DND-41 (cell line): ENCODE measurements at places on chromosomes 11 and 22.

- no peak for DNase-seq
Observed at GRCh38 chr22:37282385-37282677, at the start of gene CYTH4. CYTH4 (plus strand) TSS chr22:37282508; CDS start chr22:37282570, 62 bp downstream.

- DNase-seq = no peak
Observed at GRCh38 chr11:70537576-70538571, 139.5 kb downstream of the CTTN start.

GRCh38 chr22:40855071-40855978, 1.1 kb downstream of the ST13 start:
- no peak for DNase-seq

- no peak for DNase-seq
Observed at GRCh38 chr11:12604557-12605153, 69.6 kb upstream of the TEAD1 start.

GRCh38 chr11:47394050-47394321, 14.4 kb upstream of the SLC39A13 start:
- no peak for DNase-seq

GRCh38 chr11:14443638-14444037, 56.0 kb downstream of the COPB1 start:
- no peak for DNase-seq

- no peak for DNase-seq
Observed at GRCh38 chr11:33178443-33179180, 17.3 kb upstream of the CSTF3 start.

GRCh38 chr11:134243913-134244312, 9.2 kb downstream of the THYN1 start:
- DNase-seq = no peak

GRCh38 chr11:28106353-28107043, 1.5 kb downstream of the KIF18A start:
- DNase-seq = no peak

DNA sequence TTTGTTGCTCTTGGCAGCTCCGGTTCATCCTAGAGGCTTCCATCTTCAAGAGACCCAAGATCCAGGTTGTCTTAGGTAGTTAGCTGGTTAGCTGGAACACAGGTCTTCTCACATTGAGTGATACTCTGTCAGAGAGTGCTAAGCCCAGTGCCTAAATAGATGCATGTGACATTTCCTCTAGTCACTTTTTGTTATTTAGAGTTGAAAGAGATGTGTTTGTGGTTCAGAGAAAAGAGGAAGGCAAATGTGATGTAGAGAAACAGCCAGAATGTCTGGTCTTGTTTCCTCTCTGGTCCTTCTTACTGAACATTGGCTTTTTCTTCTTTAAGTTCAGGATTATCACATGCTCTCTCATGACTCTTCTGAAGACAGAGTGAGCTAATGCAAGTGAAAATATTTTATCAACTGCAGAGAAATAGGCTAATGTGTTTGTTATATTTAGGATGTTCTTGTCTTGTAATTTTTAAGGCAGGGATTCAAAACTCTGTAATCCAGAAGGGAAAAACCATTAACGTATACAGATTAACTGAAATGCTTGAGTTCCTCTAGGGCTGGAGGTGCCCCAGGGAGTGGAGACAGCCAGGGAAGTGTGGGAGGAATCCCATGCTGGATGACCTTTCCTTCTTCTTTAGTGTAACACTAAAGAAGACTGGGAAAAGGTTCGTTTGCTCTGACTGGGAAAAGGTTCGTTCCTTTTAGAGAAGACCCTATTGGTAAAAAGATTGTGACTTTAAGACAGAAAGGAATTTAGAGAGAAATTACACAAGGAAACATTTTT, 75.4 kb downstream of the SWAP70 start:
- DNase-seq = no peak

- no peak for DNase-seq
Observed at GRCh38 chr11:92224407-92225124, at the start of gene FAT3. FAT3 (plus strand) TSS chr11:92224818; CDS start chr11:92352113, 127,295 bp downstream.

DNA sequence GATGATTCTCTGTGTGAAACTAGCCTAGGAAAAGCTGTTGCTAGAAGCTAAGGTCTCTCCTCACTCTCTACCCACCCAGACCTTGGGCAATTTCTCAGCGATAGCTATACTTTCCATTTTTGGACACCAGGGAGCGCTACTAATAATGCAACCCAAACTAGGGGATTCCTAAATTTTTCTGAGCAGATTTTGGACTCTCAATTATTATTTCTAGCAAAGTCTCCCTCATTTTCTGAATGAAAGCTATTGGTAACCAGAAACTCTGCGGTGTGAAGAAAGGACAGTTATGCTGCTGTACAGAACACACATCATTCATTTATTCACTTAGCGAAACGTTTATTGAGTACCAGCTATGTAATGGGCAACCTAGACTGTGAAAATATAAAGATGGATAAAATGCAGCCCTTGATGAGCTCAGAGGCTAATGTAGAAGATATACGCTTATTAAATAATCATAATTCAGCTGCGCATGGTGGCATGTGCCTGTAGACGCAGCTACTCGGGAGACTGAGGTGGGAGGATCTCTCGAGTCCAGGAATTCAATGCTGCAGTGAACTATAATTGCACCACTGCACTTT, 6.1 kb upstream of the STIM1 start:
- DNase-seq = peak; percentile 64

GRCh38 chr11:29490938-29491337, 525.9 kb downstream of the KCNA4 start:
- no peak for DNase-seq

- no peak for DNase-seq
Observed at GRCh38 chr11:845872-846495, 3.3 kb downstream of the TSPAN4 start.

GRCh38 chr11:127624306-127624856, 623.8 kb upstream of the KIRREL3 start:
- peak; percentile 76 for DNase-seq

- DNase-seq = no peak
Observed at GRCh38 chr22:45087802-45088201, 75.9 kb upstream of the NUP50 start.

GRCh38 chr22:46242076-46242475, 8.0 kb downstream of the CDPF1 start:
- no peak for DNase-seq

DNA sequence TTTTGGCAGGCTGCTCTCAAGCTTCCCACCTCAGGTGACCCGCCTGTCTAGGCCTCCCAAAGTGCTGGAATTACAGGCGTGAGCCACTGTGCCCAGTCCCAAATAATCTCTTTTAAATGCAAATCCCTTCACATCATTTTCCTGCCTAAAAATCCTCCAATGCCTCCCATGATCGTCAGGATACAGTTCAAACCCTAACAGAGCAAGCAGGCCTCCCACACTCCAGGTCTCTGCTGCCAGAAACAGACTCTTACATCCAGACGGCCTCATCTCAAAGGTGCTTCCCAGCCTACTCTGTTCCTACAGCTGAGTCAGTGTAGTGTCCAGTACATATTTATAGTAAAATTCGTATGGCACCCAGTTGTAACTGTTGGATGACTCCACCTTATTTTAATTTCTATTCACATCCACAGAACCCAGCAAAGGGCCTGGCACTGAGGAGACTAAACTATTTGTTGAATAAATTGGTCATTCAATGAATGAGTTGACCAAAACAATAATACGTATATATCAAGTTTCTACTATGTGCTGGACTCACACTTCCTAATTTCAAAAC, 8.2 kb downstream of the SIRT3 start:
- no peak for DNase-seq

DNA sequence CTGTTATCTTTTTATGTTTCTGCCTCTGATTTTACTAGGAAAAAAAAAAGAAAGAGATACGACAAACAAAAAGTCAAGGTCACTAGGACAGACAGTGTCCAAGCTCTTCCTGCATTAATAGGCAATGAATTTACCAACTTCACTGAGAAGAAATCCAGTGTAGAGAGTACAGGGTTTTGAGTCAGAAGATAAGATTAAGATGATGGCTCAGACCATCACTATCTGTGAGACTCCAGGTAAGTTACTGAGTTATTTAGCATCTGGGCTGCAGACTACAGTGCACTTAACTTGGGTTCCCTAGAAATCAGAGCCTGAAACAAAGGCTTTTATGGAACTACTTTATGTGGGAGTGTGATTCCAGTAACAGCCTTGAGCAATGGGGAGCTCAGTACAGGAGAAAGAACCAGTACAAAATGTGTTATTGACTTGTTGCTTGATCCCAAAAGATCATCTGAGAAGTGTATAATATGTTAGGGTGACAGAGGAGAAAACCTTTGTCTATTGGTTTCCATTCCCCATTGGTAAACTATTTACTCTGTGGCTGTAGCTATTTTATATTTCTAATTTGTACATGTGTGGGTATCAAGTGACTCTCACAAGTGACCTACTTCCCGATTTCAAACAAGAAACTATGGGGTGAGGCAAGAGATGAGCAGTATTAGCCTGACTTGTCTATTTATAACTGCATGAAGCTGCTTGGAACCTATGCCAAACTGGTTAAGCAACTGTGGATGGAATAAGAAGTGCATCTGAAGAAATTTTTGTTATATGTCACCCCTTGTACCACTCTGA, 395.8 kb downstream of the RAB38 start:
- DNase-seq = no peak

GRCh38 chr11:34213366-34213765, 107.9 kb downstream of the NAT10 start:
- no peak for DNase-seq

DNA sequence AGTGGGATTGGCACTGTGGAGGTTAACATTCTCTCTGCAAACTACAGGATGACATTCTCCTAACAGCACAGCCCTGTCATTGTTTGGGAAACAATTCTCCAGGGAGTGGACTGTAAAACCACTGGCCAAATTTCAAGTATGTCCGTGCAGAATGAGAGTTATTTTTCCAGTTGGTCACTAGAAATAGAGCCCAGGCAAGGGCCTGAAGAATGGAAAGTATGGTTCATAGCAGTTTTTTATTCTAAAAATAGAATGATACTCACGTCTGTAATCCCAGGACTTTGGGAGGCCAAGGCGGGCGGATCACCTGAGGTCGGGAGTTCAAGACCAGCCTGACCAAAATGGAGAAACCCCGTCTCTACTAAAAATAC, 39.0 kb upstream of the CD44 start:
- no peak for DNase-seq

DNA sequence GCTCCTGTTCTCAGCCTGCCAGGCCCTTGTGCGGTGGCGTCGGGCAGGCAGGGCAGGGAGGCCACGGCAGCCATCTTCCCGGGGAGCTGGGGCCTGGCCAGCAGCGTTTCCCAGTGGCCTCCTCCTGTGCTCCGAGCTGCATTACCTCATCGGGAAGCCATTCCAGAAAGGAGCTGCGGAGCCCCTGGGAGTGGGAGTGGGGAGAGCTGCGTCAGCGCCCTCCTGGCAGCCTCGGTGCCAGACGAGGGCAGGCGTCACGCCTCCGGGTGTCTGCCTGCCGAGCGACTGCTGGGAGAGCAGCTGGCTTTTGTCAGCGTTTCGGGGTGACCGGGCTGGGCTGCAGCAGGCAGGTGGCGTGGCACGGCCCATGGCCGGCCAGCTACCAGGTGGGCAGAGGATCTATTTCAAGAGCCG, 30.9 kb upstream of the WNT7B start:
- DNase-seq = no peak

GRCh38 chr22:16810188-16810802, 14.9 kb downstream of the XKR3 start:
- no peak for DNase-seq

DNA sequence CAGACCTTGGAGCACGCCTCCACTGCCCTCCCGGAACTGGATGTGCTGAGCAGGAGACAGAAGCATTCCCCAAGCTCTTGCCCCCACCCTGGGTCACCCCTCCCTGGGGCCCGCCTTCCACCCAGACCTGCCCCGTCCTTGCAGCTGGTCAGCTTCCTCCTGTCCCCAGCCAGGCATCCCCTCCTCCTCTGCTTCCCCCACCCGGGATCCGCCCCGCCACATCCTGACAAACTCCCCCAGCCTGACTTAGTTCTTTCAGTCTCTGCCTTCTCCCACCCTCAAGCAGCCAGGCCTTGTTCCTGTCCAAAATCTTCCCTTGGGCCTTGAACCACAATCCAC, 1.1 kb upstream of the PLXNB2 start:
- DNase-seq = no peak

DNA sequence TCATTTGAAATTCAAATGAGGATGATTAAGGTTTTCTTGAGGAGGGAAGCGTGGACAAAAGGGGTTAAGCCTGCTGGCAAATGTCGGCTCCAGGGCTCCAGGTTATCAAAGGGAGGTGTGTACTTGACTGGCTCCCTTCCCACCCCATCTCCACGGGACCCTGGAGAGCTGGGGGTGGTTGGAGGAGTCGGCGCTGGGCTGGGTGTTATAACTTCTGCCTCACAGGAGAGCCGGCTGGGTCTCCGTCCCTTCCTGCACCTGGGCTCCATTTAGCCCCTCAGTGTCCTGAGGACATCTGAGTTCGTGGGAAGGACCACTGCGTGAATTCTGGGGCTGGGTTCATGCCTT, 15.6 kb downstream of the POU2F3 start:
- no peak for DNase-seq

GRCh38 chr11:71458146-71459070, 5.4 kb downstream of the NADSYN1 start:
- DNase-seq = no peak

DNA sequence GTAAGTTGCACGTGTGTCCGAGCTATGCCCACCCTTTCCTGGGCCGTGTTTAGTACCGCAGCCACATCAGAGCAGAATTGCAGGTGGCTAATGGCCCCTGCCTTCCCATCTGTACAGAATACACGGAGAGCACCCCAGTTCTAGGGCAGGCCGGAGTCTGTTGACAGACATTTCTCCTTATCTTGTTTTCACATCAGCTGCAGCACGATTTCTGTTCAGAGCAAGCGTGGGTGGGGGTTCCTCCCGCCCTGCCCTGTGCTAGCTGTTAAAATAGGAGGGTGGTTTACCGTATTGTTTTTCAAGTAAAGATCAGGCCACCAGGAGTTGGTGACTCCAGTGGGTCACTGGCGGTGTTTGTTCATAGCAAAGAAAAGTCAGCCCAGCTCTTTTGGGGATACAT, 41.1 kb downstream of the UBASH3B start:
- DNase-seq = peak; percentile 92

- DNase-seq = no peak
Observed at GRCh38 chr11:16630651-16631050, 107.8 kb upstream of the C11orf58 start.

- DNase-seq = no peak
Observed at GRCh38 chr22:29617922-29618629, 14.6 kb downstream of the NF2 start.

DNA sequence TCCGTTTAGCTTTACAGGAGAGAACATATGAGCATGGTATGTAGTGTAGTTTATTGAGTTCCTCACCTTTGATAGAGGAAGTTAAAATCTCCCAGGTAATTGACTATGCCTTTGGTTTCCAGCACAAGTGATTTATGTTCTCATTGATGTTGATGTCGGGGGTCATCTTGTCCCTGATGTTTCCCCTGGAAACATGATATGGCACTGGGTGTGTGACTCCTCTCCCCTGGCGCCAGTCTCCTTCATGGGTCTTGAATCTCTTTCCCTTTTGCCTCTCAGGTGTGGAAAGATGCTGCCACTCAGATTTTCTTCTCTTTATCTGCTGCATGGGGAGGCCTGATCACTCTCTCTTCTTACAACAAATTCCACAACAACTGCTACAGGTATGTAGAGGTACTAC, 28.3 kb downstream of the SLC6A5 start:
- DNase-seq = no peak

GRCh38 chr11:9815486-9816136, 151.7 kb downstream of the SWAP70 start:
- no peak for DNase-seq

GRCh38 chr22:37525073-37525745, 6.0 kb upstream of the CARD10 start:
- no peak for DNase-seq
